Mammary microvascular endothelial cell (primary cell): ENCODE measurements at places on chromosomes 3 and 15. TPM values are rescaled to one million over a fixed set of nuclear protein-coding genes. Genes with fewer than 3 reads are reported as not detected.

Gene BNC1
- total RNA-seq: 1.5 TPM in 2 replicates

Gene POLQ
- 5.4 and 5.8 TPM in 2 replicates for total RNA-seq

Gene C3orf20
- not detected in 2 replicates for total RNA-seq

Gene ARRDC4
- total RNA-seq: 1.5 and 1.6 TPM in 2 replicates

Gene RBP2
- total RNA-seq: not detected in 2 replicates

Gene MUC13
- not detected in 2 replicates for total RNA-seq

Gene CISH
- 0.20 and 0.33 TPM in 2 replicates for total RNA-seq

Gene PLSCR5
- not detected in 2 replicates for total RNA-seq

Gene GOLGA6A
- total RNA-seq: not detected in 2 replicates

Gene GOLGA6D
- total RNA-seq: not detected in 2 replicates

Gene FGD5
- 49.4 and 50.4 TPM in 2 replicates for total RNA-seq

Gene LMAN1L
- not detected in 2 replicates for total RNA-seq

Gene CPNE9
- 0.30 TPM in 1 of 2 replicates, not detected in the other for total RNA-seq

Gene TRNT1
- 13.1 and 14.9 TPM in 2 replicates for total RNA-seq

Gene ARPP21
- not detected in 2 replicates for total RNA-seq

Gene PP2D1
- total RNA-seq: not detected in 2 replicates

Gene P2RY12
- total RNA-seq: not detected in 2 replicates

Gene SMCO1
- total RNA-seq: not detected in 2 replicates

Gene NR1I2
- total RNA-seq: under 0.01 and 0.05 TPM in 2 replicates

Gene SRPRB
- 47.5 and 47.8 TPM in 2 replicates for total RNA-seq

Gene SETD5
- total RNA-seq: 25.6 and 25.9 TPM in 2 replicates

Gene RNF13
- total RNA-seq: 25.1 and 31.6 TPM in 2 replicates

Gene LTF
- total RNA-seq: 0.25 and 3.1 TPM in 2 replicates

Gene IQCF5
- total RNA-seq: not detected in 2 replicates

Gene TXNRD3
- total RNA-seq: 5.5 and 6.2 TPM in 2 replicates
